ENCODE measurements at places on chromosomes 3 and 15.

- DNase-seq: no peak
Observed at GRCh38 chr15:91872356-91873137, 19.0 kb downstream of the SLCO3A1 start.

DNA sequence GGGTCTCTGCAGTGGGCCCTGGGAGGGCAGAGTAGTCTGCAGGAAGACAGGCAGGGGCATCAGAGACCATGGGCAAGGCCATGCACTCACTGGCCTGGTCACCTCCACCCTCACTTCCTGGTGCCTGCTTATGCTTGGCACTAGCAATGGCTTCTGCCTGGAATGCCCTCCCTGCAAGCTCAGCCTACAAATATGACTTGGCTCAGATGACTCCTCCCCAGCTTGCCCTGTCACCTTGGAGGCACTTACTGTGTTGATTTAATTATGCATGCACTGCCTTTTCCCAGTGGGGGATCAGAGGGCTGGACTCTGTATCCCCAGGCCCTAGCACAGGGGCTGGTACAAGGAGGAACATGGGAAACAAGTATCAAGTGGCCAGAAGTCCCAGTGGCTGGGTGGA lies 7.8 kb downstream of the C3orf18 start:
- no peak for DNase-seq

- DNase-seq: no peak
Observed at GRCh38 chr15:44009038-44009437, 182.2 kb downstream of the WDR76 start.

- no peak for DNase-seq
Observed at GRCh38 chr15:68846851-68847439, 26.2 kb upstream of the ANP32A start.

GRCh38 chr3:101825904-101826445 lies 23.3 kb upstream of the NFKBIZ start:
- DNase-seq: no peak

GRCh38 chr3:160486459-160486869 lies 36.9 kb upstream of the TRIM59 start:
- DNase-seq: peak; percentile 4

DNA sequence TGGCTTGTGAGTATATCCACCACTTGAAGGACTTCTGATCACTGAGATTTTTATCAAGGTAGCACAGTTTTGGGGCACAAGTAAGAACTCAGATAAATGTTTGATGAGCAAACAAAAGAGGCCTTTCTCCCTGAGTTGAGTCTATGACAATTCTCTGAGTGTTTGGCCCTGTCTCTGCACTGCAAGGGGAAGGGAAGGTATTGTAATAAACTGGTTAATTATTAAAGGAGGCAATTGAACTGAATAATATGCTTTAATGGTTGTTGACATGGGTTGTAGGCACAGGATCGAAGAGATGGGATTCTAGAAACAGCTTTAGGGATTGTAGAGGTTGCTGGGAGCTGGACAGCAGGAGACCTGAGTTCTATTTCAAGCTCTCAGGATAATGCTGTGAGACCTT lies 95.0 kb upstream of the MRPL3 start:
- DNase-seq: no peak

GRCh38 chr15:25693321-25694238 lies 169.5 kb downstream of the ATP10A start:
- no peak for DNase-seq

GRCh38 chr3:110865934-110866333 lies 205.7 kb upstream of the NECTIN3 start:
- DNase-seq: no peak

DNA sequence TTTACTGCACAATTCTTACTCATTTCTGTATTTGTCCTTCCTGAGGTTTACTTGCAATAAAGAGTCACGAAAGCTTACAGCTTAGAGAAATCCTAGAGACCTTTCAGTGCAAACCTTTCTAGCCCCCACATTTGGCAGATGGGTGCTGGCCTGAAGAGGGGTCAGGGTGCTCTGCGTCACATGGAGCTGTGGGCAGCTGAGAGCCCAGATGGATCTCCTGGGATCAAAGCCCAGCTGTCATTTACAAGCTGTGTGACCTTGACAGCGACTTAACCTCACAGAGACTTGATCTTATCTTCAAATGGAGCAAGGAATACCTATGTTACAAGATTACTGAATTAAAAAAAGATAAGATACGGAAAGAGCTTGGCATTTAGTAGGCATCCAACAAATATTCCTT lies 24.0 kb upstream of the RAF1 start:
- DNase-seq: no peak

DNA sequence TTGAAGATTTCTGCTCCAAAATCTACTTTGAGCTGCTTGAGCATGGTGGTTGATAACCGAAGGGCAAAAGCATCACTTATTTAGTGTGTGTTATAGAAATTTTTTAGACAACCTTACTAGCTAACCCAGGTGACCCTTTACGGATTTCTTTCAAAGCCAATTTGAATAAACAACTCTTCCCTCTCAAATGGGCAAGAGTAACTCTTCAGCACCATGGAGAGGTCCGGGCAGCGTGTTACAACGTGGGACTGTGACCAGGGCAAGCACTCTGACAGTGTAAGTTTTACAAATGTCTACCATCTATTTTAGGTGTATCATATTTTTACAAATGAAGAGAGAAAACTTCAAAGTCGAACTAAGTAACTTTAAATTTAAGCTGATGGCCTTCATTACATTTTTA lies 471.8 kb downstream of the MFSD1 start:
- DNase-seq: no peak

GRCh38 chr3:72004749-72005292 lies 219.9 kb upstream of the PROK2 start:
- DNase-seq: no peak

- DNase-seq: no peak
Observed at GRCh38 chr3:41064070-41064469, 135.2 kb upstream of the CTNNB1 start.

- DNase-seq: no peak
Observed at GRCh38 chr3:52029053-52029452, 27.3 kb downstream of the DUSP7 start.

- no peak for DNase-seq
Observed at GRCh38 chr3:160665784-160666526, 11.0 kb upstream of the ARL14 start.

DNA sequence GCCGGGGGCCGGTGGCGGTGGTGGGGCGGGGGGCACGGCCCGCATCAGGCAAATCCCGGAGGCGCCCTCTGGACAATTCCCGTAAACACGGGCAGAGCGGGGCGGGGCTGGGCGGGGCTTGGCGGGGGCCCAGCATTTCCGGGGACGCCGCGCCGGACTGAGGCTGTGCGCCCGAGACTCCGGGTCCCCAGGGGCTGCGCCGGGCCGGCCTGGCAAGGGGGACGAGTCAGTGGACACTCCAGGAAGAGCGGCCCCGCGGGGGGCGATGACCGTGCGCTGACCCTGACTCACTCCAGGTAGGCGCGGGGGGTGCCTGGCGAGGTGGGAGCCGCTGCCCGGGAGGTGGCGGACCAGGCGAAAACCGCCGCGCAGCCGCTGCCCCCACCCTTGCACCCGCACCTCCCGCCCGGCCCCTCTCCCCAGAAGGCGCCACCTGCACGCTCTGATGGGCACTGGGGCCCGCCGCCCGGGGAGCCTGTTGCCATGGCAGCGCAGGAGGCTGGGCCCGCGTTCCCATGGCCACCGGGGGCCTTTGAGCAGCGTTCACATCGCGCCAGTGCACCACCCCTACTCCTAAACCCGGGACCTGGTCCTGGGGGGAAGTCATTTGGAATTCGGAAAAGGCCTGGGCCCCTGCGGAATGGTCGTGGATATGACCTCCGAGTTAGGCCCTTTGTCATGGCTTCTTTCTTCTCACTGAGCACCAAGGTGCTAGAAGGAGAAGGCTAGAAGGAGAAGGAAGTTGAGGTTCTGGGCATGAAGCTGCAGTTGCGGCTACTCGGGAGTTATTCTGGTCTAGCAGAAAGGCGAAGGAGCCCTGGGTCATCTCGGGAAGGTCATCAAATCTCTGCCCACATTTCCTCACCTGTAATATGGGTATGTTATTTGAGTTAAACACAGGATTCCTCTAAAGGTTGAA lies 16.1 kb upstream of the SEMA4B start:
- DNase-seq: peak; percentile 43

DNA sequence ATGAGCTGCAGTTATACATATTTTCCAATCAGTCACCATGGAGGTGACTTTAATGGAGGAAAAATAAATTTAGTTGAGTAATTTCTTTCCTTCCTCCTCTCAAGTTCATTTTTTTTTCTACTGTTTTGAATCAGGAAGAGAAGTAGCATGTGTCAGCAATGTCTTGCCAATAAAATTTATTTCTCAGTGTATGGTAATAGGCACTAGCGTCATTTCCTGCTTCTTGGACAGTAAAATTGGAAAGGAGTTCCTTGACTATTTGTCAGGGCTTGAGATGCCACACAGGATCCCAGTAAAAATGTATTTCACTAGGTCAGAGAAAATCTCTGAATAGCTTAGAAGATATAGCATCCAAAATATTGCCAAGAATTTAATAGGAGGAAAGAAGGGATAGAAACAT lies 605.9 kb downstream of the ROBO1 start:
- DNase-seq: no peak

DNA sequence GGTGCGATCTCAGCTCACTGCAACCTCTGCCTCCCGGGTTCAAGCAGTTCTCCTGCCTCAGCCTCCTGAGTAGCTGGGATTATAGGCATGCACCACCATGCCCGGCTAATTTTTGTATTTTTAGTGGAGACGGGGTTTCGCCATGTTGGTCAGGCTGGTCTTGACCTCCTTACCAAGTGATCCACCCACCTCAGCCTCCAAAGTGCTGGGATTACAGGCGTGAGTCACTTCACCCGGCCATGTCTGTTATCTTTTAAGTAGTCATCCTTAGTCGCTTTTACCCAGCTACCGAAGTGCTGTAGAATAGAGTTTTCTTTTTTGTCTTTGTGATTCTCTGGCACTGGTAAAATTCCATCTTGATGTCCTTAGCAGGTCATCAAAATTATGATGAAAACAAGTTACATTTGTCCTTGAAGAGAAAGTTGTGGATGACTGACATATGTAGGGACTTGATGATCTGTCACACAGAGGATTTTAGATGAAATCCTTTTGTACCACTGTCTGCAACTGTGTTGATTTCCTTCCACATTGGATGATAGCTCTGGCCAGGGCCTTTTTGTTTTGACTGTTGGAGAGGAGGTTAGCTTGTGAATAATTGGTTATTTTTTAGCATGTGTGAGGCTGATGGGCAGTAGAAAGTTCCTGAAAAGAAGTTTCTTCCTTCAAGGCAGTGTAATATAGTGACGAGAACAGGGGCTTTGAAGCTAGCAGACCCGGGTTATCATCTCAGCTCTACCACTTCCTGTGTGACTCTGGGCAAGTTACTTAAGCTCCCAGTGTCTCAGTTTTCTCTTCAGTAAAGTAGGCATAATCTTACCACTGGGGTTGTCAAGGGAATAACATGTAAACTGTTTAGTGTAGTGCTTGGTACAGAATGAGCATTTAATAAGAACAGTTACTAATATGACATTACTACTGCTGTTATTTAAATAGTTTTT lies 18.8 kb downstream of the ATG7 start:
- DNase-seq: peak; percentile 55

- no peak for DNase-seq
Observed at GRCh38 chr3:108060331-108060730, 30.5 kb downstream of the CD47 start.

DNA sequence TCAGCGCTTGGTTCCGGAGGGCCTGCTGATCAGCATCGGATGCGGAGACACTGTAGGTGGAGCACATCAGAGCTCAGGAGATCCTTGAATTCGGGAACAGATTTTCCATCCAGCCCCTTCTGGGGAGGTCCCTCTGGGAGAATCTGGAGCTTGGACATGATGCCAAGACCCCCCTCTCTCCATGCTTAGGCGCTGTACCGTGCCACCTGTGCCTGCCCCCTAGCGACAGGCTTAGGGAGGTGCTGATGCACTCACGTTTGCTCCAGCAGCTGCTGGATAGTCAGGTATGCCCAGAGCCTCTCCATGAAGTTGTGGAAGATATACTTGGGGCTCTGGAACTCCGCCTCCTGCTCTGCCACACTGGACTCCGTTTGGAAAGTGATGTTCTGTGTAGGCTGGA lies 9.7 kb downstream of the ITIH4 start:
- DNase-seq: no peak

DNA sequence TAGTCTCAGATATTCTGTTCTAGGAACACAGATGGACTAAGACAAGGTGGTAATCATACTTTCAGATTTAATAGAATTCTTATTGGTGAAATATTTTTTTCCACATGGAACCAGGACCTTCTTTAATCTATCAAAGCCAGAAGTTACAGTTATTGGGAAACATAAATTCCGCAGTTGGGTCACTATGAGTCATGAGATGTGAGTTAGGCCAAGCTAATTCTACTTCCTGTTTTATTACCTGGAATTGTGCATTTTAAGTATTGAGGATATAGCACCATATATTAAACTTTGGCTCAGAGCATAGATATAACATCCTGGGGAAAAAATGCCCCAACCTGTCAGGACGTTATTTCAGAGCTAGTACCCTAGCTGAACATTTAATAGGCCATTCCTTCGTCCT lies 96.4 kb upstream of the P3H2 start:
- no peak for DNase-seq

- no peak for DNase-seq
Observed at GRCh38 chr3:146504498-146505197, 35.3 kb upstream of the PLSCR2 start.

DNA sequence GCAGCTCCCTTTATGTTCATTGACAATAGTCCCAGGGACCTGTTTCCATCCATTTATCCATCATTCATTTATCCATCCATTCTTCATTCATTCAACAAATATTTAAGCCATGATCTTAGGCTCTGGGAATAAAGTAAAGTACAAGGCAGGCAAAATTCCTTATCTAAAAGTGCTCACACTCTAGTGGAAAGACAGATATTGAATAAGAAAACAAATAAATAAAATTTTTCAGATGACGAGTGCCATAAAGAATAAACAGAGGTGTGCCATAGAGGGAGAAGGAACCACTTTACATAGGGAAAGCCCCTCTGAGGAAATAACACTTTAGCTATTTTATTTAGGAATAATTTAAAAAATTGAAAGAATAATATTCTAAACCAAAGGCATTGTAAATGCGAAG lies 76.2 kb downstream of the COL8A1 start:
- DNase-seq: no peak

GRCh38 chr3:13012221-13012691 lies 61.0 kb downstream of the IQSEC1 start:
- peak; percentile 37 for DNase-seq

GRCh38 chr15:37099319-37100108 lies 835 bp downstream of the MEIS2 start:
- no peak for DNase-seq

GRCh38 chr3:126147932-126148683 lies 32.3 kb downstream of the ALDH1L1 start:
- DNase-seq: no peak

GRCh38 chr15:85821545-85821944 lies 26.8 kb upstream of the KLHL25 start:
- DNase-seq: no peak
